ENCODE measurements at places on chromosomes 5 and 9.

GRCh38 chr5:175579742-175580432, 78.0 kb upstream of the HRH2 start:
- H3K4me3 ChIP-seq = no peak overlapping the region
- no peak for DNase-seq
- H3K36me3 ChIP-seq = no peaks in the 10 kb centered on the region
- no peak overlapping the region for H3K27ac ChIP-seq
- H3K4me1 ChIP-seq = no peaks in the 10 kb centered on the region

- no peak for DNase-seq
- H3K36me3 ChIP-seq = no peaks in the 10 kb centered on the region
- no peaks in the 10 kb centered on the region for H3K27me3 ChIP-seq
- H3K27ac ChIP-seq = no peak overlapping the region
- no peaks in the 10 kb centered on the region for H3K4me1 ChIP-seq
These were observed 148.5 kb upstream of the RPS23 start for GRCh38 chr5:82426464-82427154.

DNA sequence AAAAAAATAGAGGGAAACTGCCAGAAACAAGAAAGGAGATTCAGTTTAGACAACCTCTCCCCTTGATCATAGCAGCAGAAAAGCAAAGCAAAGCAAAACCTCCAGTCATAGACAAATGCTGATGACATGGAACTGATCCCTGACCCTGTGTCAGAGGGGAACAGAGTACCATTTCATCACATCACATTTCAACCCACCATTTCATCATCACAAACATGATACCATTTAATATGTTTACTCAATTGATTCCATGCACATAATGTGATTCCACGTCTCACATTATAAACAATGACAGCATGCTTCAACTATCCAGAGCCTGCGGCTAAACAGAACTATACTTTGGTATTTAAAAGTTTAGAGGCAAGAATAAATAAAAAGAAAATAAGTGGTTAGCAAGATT, 28.7 kb upstream of the ACOT12 start:
- no peaks in the 10 kb centered on the region for H3K4me1 ChIP-seq
- DNase-seq = peak; percentile 8
- H3K27me3 ChIP-seq = no peaks in the 10 kb centered on the region
- H3K27ac ChIP-seq = no peak overlapping the region
- H3K36me3 ChIP-seq = no peaks in the 10 kb centered on the region

- H3K4me1 ChIP-seq = peaks cover 6% of the 10 kb centered on the region
- H3K4me3 ChIP-seq = no peak overlapping the region
- no peak for DNase-seq
- peaks cover 32% of the 10 kb centered on the region for H3K27me3 ChIP-seq
- H3K27ac ChIP-seq = peak overlapping the region; percentile 55
- H3K36me3 ChIP-seq = no peaks in the 10 kb centered on the region
These were observed 3.8 kb downstream of the ROR2 start for GRCh38 chr9:91946196-91946595.
